ENCODE measurements at places on chromosomes 5 and 9.
A peak's percentile ranks its signal among the peaks of the same experiment; 100 is the strongest.

DNA sequence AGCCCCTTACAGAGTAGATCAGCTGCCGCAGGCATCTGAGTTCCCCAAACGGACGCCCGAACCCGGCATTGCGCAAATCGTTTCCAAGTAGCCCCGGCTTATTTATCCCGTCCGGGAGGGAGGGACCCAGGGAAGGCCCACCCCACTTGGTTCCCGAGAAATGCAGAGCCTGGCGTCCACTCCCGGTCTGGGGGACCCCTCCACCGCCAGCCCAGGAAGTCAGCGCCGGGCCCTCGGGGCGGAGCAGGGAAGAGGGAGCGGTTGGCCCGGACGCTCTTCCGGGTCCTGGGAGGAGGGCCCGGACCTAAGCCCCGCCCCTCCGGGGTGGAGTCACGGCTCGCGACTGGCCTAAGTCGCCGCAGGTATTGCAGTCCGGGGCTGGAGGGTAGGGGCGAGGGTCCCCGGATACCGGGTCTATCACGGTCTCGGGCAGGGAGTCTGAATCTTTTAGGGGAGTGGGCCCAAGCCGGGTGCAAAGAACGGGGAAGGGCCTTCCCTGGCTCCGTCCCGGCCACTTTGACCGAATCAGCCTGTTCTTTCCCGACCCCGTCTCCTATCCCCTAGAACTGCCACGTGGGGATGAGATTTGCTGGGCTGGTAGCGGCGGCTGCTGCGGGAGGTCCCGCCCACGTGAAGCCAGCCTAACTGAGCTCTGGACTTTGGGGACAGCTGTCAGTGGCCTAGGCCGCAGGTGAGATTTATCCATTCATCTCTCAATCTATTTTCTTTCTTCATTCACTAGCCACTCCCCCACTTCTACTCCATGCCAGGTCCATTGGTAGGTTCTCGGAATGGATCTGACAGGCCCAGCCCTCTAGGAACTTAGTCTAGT lies at the start of gene RABEPK:
Gene RABEPK (plus strand): TSS at position 327 of the 832 bp plus-strand sequence. CDS start 2,472 bp downstream, outside the sequence.
- DNase-seq, result peak; percentile 95

- no peak for DNase-seq
These were observed 7.8 kb downstream of the HIGD2A start for GRCh38 chr5:176396330-176396729.

GRCh38 chr5:172634106-172634899 lies 6.8 kb upstream of the NEURL1B start:
- DNase-seq, result no peak

DNA sequence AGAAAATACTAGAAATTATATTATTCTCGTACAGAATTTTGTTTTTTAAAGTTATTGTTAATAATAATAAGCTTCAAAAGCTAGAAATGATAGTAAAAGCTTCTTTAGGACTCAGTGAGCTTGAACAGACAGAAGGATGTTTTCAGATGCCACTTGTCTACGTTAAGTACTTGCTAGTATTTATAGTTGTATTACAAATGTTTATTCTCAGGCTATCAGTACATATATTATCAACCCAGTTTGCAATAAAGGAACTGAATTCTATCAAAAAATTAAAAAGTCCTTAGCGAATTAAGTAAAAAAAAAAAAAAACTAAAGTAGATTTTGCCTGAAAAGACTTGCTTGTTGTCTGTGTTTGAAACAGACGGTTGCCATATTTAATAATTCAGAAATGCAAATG lies 23.9 kb downstream of the HCN1 start:
- no peak for DNase-seq

DNA sequence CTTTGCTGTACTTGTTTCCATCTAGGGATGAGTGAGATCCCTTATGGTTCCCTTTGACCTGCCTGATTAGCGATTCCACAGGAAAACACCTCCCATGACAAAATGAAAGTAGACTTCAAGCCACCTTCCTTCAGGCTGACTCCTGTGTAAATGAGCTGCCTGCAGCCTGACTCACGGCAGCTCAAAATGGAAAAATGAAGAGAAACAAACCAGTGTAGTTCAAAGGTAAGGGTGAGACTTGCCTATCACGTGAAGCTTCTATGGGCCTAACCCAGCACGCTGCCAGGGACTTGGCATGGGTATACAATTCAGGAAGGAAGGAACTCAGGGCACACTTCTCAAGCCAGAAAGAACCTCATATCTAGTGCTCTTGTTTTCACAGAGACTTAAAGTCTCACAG lies 110.1 kb upstream of the LRRTM2 start:
- no peak for DNase-seq

DNA sequence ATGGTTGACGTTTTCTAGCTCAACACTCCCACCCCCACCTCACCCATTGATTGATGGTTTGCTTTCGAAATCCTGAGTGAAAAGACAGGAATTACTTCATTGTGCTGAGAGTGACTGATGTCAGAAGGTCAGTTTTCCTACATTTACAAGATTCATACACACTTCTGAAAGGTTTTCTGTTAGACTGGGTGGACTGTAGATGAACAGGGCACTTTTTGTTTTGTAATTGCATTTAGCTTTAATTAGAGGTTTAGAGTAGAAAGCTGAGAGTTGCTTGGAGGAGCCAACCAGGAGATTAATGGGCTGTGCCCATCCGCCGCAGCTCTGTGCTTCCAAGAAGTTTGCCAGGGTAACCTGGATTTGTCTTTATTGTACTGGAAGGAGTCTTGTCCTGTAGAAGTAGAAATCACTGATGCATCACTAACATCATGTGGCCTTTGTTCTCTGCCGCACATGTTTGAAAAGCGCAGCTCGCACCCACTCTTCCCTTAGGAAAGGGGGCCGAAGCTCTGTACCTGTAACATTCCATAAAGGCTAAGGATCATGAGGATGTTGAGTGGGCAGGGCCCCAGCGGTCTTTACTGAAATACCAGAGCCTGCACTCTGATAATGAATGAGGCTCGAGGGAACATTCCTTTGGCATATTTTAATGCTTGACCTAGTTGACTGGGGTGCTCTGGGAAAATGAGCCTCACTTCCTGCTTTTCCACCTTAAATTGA lies 267.6 kb upstream of the DMRT1 start:
- DNase-seq, result no peak

DNA sequence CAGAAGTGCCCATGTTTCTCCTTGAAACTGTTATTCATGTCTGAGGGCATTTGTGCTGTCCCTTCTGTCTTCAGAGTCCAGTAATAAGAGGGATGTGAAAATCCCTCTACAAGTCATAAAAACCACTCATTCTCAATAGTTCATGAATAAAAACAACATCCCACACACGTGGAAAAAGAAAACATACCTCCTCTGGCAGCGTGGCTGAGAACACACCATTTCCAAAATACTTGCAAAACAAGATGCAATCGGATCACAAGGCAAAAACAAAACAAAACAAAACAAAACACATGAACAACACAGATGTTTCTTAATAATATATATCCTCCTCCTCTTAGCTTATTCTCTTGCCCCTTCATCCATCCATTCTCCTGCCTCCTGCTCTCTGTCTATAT lies 71.0 kb upstream of the EQTN start:
- DNase-seq, result peak; percentile 45

DNA sequence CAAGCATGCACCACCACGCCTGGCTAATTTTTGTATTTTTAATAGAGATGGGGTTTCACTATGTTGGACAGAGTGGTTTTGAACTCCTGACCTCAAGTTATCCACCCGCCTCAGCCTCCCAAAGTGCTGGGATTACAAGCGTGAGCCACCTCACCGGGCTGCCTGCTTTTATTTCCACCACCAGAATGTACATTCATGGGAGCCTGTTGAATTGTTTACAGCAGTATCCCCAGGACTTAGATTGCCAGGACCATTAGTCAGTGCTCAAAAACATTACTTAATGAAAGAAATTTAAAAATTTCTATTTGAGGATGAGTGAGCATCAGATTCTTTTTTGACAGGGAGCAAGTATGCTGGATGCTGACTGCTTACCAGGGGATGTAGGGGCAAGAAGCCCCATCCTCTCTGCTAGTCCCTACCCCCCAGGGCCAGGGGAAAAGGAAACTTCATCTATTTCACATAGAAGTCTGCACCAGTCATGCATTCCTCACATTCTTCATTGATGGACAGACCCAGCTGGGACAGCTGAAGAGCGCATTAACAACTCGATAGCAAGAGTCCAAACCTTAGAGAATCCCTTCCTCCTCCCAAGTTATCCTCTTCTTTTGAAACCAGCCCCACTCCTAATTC lies 10.3 kb upstream of the RGMB start:
- DNase-seq, result no peak

- DNase-seq, result no peak
These were observed 55.3 kb upstream of the RNU6ATAC start for GRCh38 chr9:134219646-134220060.

DNA sequence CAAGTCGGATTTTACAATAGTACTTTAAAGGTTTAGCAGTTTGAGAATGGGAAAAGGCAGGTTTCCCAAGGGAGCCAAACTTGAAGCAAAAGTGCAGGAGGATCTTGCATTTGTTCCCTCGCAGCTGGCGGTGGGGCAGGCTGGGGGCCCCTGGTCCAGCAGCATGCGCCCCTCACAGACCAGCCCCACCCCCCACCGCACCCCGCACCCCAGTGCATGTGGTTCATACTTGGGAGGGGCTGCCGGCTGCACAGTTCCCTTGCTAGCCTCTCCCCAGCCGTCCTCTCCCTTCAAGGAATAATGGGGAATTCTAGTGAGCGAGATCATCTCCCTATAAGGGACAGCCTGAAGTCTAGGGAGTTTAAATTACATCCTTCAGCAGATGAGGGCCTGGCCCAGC lies 273.1 kb upstream of the IRX2 start:
- DNase-seq, result no peak

- no peak for DNase-seq
These were observed 42.1 kb upstream of the ELOVL7 start for GRCh38 chr5:60886158-60886557.

DNA sequence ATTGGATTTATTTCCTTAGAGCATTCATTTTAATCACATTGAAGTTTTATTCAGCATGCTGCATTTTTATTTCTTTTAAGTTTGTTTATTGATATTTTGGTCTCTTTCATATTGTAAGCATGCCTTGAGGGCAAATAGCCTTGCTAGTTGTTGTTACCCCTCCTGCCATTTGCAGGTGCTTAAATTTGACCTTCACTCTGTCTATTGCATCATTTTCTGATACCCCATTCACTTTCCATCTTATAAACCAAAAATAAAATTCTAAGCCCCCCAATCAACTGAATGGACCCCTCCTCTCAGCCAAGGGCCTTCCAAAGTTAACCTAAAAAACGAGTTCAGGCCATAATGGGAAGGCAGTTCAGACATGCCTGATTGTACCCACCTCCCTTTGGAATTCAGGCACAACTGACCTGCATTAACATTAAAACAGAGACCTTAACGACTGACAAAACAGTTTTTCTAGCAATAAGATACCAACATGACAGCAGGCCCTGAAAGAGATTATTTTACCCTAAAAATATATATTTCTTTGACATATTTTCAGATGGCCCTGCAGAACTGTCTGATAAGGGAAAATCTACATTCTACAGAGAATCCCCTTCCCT lies 32.1 kb downstream of the TARS1 start:
- no peak for DNase-seq

- no peak for DNase-seq
These were observed 9.9 kb upstream of the TRIM36 start for GRCh38 chr5:115179394-115180164.

DNA sequence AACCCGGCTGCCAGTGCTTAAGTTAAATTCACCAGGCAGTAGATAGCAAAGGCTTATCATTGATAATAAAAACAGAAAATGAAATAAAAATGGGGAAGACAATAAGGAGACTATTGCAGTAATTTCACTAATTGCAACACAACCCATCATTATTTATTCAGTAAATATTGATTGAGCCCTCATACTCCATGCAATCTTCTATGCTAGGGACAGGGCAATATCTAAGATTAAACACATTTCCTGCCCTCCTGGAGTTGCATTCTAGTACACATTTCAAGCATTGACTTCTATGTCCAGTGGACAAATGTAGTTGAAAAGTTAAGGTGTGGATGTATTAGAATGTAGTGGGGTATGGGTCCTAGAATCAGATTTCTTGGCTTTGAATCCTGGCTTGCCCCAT lies 12.8 kb downstream of the MEGF10 start:
- no peak for DNase-seq

Data from inflammatory macrophage treated with lipopolysaccharide for 1 hour (primary cell).